ENCODE measurements at places on chromosomes 7 and 10.

DNA sequence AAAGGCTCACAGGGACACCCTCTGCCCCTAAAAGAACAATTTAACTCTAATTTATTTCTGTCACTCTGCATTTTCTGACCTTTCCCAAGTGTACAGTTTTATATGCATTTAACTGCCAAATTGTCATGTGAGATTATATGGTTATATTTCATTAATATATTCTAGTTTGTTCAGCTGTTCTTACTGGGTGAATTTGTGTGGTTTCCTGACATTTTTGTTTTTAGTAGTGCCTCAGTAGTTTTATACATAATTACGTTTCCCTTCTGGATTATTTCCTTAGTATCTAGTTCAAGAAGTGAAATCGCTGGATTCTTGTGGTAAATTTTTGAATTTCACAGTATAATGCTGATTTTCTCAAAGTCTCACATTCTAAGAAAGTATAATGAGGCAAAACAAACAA lies 41.3 kb downstream of the EGFR start:
- no peak for DNase-seq

DNA sequence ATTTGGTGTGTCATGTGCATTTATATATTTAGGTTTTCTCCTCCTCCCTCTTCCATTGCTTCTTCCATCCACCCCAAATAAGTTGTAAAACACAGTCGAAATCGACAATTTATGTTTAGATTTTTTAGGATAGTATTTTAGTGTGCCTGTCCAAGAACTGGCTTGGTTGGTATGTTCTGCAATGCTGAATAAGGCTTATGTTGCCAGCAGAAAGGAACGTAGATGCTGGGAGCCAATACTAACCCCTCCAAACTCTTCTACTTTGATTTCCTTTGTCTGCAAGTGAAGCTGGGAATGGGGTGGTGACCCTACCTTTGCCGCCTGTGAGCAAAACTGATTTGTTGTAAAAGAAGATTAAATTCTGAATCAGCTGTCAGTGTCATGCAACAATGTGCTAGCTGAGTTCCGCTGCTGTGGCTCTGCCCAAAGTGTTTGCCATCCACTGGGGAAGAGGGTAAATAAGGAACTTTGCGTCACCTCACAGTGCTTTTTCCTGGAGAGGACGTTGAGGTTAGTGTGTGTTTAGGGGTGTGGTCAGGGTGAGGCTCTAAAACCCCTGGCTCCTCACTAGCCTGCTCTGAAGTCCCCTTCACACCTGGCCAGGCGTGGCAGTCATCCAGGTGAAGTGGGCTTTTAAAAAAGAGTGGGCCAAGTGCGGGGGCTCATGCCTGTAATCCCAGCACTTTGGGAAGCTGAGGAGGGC lies 44.4 kb downstream of the TACC2 start:
- no peak for DNase-seq

DNA sequence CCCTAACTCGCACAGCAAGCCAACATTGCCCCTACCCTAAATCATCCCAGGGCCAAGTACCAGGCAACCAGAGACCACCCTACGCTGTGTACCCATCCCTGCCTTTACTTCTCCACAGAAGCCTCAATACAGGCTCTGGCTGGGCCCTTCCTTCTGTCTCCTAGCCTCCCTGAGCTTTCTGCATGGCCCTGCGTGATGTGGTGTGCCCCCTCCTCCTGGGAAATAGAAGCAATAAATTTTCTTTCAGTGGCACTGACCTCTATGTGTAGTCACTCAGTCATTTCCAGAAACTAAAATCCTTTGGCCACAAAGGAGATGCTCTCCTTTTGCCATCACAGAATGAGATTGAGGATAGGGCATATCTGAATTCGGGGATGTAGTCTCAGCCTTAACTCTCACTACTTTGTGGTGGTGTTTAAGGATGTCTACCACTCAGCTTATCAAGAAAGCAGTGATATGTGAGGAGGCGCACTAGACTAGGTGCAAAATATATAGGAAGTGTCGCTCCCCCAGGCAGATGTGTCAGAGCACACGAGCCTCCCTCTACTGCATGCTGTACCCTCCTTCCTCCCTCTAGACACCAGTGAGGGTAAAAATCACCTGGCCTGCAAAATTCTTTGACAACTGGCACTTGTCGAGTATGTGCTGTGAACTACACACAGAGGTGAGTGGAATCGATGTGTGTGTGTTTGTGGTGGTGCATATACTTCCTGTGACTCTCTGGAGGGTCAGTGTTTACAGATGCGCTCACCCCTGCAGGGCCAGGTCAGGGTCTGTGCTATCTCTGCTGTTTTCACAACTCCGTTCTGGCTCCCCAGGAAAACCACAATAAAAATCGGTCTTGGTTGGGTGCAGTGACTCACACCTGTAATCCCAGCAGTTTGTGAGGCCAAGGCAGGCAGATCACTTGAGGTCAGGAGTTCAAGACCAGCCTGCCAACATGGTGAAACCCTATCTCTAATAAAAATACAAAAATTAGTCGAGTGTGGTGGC lies 825.9 kb upstream of the IGFBP3 start:
- DNase-seq: no peak

DNA sequence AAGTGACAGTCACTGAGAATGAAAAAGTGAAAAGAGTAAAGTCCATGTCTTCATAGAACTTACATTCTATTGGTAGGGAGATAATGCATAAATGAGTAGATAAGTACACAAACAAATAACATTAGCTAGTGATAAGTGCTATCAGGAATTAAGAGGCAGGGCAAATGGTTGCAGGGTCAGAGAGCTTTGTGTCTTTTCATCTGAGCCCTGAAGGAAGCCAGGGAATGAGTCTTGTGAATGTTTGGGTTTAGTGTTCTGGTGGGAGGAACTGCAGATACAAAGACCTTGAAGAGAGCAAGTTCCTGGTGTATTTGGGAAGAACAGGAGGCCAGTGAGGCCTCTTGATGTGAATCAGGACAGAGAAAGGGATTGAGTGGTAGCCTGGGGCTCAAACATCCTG lies 183.8 kb downstream of the CTTNBP2 start:
- DNase-seq: no peak
